ENCODE measurements at places on chromosomes 2 and 18.

DNA sequence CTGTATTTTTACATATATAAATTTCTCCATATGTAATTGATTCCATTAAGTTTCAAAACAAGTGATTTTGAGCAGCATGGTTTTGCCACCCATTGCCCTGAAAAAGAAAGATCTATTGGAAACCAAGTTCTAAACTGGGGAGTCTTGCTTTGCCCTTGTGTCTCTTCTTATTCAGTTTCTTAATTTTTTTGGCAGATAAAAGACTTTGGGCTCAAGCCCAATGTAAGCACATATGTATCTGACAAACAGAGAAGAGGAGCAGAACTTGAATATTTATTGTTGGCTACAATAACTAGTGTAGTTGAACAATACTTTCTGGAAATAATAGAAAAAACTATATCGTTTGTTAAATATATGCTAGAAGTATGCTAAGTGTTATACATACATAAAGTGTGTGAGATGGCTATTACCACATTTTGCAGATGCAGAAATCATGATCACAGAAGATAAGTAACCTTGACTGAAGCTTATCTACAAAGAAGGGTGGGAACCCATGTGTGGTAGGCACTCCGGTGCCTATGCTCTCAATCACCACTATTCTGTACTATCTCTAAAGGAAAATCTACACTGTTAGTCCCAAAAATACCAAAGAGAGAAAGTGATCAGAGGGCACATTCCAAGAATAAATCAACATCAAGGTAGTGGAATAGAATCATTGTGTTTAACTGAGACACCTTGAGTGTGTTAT is 109.1 kb downstream of the PLA2R1 start:
- no peak for DNase-seq

GRCh38 chr18:25351777-25352628 is at the start of gene ZNF521:
TSS of gene ZNF521 (minus strand) at chr18:25352166. CDS start at chr18:25350946, 1,220 bp downstream.
- peak; percentile 59 for DNase-seq

GRCh38 chr2:231344851-231345250 is 50.7 kb upstream of the B3GNT7 start:
- DNase-seq = no peak

GRCh38 chr2:189116979-189117378 is 62.6 kb downstream of the COL5A2 start:
- no peak for DNase-seq

GRCh38 chr18:3985020-3985419 is 470.1 kb downstream of the DLGAP1 start:
- no peak for DNase-seq

DNA sequence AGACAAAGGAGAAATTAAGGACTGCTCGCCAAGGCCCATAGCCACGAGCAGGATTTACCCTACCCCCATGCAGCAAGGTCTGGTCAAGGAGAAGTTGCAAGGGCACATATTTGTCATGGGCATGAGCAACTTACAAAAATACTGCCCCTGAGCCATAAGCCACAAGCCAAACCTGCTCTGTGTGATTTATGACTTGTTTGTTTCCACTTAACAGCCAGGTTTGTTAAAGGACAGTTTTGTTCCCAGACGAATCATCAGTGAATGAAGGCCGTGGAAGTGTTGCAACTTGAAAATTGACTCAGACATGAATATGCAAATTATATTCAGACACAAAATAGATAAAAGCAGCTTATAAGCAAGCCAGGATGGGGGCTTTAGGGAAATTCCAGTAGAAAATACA is 31.3 kb upstream of the EVA1A start:
- no peak for DNase-seq

- no peak for DNase-seq
These were observed 70.4 kb downstream of the IL1R2 start for GRCh38 chr2:102061962-102062795.

DNA sequence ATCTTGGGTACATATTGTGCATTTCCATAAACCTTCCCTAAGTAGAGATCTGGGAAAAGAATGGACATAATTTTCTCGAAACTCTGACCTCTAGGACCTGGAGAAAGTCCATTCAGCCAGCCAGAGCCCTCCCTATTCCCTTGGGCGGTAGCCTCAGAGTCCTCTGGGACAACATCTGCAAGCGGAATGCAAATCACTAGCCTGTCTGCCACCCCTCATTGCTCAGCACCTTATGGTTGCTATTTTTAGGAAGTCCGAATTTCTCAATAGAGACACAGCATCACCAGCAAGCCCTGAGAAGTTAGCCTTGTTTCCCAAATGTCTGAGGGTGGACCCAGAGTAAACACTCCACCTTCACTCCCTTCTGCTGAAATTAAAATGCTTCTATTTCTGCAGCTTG is 17.6 kb upstream of the CD28 start:
- DNase-seq = no peak

DNA sequence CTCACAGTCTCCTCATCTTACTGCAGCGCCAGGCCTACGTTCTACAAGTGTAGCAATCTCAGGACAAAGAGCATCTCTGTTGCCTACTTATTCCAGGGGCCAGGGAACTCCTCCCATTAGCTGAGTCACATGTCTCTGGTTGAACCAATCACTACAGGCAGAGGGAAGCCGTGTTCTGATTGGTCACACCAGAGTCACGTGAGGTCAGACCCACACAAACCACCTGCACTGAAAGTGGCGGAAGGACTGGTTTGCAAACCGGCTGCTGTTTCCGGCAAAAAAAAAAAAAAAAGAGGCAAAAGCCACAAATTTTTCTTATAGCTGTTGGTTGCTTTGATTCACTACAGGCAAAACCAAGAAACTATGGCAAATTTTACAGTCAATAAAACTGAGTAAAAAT is 21.9 kb upstream of the USP14 start:
- DNase-seq = no peak

GRCh38 chr2:217106650-217107014 is 246.8 kb upstream of the TNP1 start:
- DNase-seq = no peak

GRCh38 chr2:26735097-26735496 is 29.0 kb upstream of the SLC35F6 start:
- no peak for DNase-seq

DNA sequence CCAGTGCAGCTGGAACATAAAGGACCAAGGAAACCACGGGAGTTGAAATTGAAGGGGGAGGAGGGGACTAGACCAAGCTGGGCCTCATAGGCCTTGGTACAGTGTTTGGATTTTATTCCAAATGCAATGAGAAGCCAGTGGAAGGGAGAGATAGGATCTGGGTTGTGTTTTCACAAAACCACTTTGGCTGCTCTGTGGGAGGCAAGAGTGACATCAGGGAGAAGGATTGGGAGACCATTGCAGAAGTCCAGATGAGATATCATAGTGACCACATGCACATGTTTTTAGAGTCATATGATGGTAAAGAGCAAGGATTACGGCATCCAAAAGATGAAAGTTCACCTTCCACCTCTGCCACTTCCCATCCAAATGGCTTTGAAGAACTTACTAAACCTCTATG is 210.2 kb downstream of the PAX3 start:
- DNase-seq = no peak

DNA sequence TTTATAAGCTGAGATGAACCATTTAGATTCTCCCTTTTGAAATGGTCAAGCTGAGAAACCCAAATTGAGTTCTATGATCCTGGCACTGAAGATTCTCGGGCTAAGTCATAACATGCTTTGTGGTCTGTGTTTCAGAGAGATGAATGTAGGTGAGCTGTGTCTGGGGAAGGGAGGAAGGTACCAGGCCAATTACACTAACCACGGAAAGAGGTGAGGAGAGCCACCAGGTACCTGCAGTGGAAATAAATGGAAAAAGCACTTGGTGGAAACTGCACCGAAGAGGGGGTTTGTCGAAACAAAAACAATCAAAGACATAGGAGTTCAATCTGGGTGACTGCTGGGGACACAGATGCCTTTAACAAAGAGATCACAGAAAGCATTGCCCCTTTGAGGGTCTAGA is 963 bp upstream of the MRPL44 start:
- no peak for DNase-seq

- DNase-seq = peak; percentile 54
These were observed 28.2 kb upstream of the BCL11A start for GRCh38 chr2:60581433-60582282.

DNA sequence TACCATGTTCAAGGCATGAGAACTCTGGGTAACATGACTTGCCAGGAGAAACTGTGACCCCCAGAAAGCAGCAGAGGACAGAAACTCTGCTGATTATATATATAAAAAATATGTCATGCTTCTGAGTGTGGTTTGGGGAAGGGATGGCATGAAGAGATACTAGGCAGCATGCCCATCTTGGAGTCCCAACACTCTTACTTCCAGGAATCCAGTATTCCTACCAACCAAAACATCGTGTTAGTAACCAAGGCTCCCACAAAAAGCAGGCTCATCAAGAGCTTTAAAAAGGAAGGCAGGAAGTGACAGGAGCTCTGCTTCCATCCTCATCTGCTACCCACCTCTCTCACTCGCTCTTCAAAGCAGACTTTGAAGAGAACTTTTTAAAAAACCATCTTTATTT is 31.6 kb upstream of the TWIST2 start:
- no peak for DNase-seq

GRCh38 chr18:77668219-77668618 is 418.6 kb downstream of the GALR1 start:
- DNase-seq = no peak

All from NCI-H1694 treated with DMSO at 0.1 percent for 48 hours (cell line).